NCI-H187 (cell line): ENCODE measurements at places on chromosomes 11 and 22.

DNA sequence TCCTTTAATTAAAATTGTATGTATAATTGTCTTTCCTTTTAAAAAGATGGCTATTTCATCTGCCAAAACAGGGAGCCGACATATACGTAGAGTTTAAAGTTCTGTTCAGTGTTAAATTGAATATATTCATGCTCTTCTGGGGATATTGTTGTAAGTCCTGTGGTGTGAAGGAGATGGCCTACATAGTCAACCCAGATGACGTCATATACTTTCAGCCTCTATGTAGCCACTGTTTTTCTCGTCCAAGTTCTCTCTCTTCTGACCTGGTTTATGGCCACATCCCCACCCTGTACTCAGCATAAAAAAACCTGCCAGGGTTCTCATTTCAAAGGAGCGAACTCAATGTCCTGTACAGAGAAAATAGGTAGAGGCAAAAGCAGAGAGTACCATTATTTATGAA, 509.4 kb upstream of the ARHGAP42 start:
- no peak for DNase-seq

DNA sequence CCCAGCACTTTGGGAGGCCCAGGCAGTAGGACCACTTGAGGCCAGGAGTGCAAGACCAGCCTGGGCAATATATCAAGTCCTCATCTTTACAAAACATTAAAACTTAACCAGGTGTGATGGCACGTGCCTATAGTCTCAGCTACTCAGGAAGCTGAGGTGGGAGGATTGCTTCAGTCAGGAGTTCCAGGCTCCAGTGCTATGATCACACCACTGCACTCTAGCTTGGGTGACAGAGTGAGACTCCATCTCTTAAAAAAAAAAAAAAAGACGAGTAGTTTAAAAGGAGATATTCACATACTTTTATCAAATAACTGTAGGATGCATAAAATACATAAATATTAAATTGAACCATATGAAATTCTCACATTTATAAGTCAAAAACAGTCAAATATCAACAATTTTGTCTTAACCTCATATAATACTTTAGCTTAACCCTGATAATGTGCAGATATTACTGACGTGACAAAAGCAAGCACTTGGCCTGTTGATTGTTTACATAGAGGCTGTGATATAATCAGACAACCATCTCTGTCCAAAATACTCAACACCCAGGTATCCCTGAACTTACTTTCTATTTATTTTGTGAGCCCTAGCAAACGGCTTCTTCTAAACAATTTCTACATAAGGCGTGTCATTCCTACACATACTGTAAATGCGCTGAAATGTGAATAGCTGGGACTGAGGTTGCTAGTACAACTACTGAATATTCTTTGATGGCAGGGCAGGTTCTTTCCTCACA, 57.0 kb downstream of the PRCP start:
- no peak for DNase-seq

GRCh38 chr11:113874581-113875233, 665 bp downstream of the USP28 start:
- no peak for DNase-seq

DNA sequence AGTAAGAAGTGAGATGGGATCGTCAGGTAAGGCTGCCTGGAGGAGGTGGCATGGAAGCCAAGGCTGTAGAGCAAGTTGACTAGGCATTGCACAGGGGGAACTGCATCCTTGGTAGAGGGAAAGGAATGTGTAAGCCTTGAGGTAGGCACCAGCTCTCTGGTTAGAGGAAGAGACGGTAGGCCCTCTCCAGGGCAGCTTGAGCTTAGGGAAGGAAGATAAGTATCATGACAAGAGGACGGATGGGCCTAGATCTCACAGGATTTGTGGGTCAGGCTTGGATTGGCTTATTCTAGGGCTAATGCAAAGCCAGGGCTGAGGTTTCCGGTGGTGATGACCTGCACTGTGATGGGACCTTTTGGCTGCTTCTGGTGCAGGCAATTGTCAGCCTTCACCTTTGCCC, 1035.8 kb downstream of the TBC1D22A start:
- no peak for DNase-seq

GRCh38 chr11:125505492-125506080, 9.5 kb upstream of the FEZ1 start:
- no peak for DNase-seq
